ENCODE measurements at places on chromosomes 4 and X.

DNA sequence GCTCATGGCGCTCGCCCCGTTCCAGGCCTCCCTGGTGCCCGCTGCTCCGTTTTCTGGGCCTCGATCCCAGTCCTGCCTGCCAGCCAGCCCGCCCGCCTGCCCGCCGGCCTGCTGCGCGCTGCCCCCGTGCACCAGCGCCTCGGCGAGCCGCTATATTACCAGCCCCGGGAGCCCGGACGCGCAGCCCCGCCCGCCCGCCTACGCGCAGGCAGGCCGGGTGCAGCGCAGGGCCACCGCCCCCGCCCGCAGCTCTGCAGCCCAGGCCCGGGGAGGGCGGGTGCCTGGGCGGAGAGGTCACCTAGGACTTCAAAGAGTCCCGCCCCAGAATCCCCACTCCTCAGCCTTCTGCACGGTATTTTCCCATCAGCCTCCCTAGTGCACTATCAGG, at the start of gene MAOB:
Gene MAOB, minus strand, starts transcription at position 157 of the 388 bp plus-strand sequence. Its CDS starts 151 bp downstream, at position 6.
- no peak for DNase-seq

GRCh38 chr4:51932261-51932660, 87.9 kb downstream of the LRRC66 start:
- no peak for DNase-seq

DNA sequence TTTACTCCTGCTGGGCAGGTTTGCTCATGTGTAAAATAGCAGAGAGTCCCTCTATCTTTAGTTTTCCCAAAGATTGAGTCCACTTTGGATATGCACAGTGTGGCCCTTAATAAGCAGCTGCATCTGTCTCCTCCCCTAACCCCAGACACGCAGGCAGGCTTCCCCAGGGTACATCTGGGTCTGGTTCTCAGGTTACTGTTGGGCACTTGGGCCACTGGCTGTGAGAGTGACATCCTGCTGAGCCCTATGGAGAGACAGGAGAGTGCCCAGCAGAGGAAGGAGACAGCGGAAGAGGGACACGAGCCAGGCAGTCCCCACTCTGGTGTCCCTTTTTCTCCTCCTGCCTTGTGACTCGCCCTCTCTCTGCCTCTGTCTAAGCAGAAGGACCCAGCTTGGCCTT, 16.0 kb downstream of the XK start:
- peak; percentile 15 for DNase-seq

GRCh38 chr4:140061194-140061593, 92.8 kb downstream of the MAML3 start:
- DNase-seq, result no peak

DNA sequence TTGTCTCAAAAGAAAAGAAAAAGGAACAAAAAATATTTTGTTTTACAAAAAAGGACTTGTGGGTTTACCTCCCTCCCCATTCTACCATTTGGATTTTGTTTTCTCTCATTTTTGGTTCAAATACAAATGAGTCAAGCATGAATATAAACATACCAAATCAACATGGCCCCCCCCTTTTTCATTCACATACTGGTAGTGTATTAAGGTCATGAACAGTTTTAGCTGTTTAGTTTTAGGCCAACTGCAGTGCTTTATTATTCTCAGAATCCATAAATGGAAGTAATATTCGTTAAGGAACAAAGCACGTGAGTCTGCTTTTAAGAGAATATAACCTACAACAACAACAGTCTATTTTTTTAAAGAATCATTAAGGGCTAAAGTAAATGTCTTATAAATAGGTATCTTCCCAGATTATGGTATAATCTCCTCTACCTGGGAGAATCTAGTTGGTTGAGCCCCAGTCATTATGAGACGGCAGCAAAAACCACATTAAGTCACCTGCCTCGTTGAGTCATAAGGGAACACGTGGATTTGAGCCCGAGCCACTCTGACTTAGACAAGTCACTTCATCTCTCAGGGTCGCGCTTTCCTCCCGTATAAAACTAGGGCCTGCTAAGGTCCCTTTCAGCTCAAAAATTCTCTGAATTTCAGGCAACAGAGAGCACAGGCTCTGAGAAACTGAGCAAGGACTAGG, 26.7 kb downstream of the BCLAF3 start:
- no peak for DNase-seq

- DNase-seq, result no peak
Measured at GRCh38 chrX:72245461-72246089, 6.7 kb upstream of the ERCC6L start.

DNA sequence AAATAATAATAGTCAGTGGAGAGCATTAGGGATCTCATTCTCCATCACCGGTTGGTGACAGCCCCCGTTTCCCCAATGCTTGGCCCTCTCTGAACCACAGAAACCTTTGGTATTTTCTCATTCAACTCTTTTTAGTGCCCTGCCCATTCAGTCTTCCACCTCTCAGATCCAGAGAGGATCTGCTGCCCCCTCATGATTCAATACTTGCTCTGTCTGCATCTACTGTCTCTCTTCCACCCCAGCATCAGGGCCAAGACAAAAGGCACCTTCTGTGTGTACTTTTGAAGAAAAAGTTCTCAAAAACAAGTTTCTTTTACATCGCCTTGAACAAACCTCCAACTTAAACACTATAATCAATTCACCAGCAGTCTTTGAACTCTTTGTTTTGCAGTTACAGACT, 19.3 kb downstream of the CLTRN start:
- no peak for DNase-seq

DNA sequence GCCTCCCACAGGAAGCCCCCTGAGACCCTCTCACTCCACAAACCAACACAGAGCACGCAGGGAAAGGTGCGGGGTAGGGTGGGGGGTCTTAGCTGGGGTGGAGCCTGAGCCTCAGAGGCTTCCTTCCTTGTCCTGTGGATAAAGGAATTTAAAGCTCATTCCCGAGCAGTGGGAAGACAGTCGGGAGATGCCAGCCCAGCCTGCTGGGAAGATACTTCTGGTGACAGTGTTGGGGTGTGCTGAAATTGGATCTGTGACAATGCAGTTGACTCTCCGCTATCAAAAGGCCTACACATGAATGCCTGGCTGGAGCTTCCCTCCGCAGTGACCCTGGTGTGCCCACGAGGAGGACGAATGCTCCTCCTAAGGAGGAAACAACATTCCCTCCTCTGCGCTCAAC, 45.5 kb downstream of the JAKMIP1 start:
- DNase-seq, result no peak

DNA sequence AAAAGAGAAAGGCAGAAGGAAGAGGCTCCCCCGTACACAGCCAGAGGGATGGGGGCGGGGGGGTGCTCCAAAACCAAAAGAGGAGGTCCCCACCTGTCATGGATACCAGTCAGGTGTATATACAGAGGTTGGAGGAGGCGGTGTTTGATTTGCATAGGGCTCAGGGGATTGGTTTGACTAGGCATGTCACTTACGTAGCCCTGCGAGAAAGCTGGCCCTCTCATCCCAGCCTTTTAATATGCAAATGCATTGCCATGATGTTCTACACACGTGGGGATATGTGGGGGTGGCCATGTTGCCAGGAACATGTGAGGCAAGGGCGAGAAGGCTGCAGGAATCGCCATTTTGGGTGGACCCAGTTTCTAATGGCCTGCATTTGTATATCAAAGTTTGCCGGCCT, 38.6 kb downstream of the TMEM150C start:
- DNase-seq, result no peak

All from NCI-H187 treated with DMSO at 0.1 percent for 48 hours (cell line).